Adipocyte (in vitro differentiated cells): ENCODE measurements at places on chromosomes 5 and 9.

- DNase-seq = peak; percentile 48
These were observed 9.6 kb upstream of the IFNE start for GRCh38 chr9:21491756-21492155.

- no peak for DNase-seq
These were observed 383.4 kb downstream of the MLLT3 start for GRCh38 chr9:20238921-20239320.

DNA sequence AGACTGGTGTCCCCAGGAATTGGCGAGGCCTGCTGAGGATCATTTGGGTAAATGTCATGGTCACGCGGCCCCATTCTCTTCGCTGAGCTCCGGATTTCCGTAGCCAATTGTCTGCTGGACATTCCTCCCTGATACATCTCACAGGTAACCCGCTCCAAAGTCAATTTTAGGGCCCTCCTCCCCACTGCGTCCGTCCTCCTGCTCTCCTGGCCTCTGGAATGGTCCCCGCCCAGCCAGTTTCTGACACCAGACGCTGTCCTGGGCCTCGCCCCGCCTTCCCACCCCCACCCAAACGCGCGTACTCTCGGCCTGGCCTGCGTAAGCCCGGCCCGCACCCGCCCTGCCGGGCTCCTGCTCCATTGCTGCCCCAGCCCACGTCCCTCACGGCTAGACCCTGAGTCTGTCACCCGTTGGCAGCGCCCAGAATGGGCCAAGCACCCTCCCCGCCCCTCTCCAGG is 202.0 kb downstream of the AUH start:
- no peak for DNase-seq

- DNase-seq = no peak
These were observed 40.7 kb downstream of the CXXC5 start for GRCh38 chr5:139688751-139689372.

GRCh38 chr9:101636247-101636646 is 41.5 kb upstream of the PPP3R2 start:
- no peak for DNase-seq

- DNase-seq = peak; percentile 88
These were observed 25.6 kb downstream of the GOLGA2 start for GRCh38 chr9:128249908-128250838.

DNA sequence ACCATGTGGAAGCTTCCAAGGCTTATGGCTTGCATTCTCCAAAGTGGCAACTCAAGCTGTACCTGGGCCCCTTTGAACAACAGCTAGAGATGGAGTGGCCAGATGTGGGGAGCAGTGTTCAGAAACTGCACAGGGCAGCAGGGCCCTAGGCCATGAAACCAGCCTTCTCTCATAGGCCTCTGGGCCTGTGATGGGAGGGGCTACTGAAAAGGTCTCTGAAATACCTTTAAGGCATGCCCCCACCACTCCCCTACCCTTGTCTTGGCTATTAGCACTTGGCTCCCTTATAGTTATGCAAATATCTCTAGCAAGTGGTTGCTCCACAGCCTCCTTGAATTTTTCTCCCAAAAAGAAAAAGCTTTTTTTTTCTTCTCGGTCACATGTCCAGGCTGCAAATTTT is 1014.6 kb downstream of the DTWD2 start:
- no peak for DNase-seq

GRCh38 chr5:127671218-127671617 is 22.3 kb downstream of the CTXN3 start:
- DNase-seq = no peak

- no peak for DNase-seq
These were observed 6.7 kb upstream of the PHF2 start for GRCh38 chr9:93569621-93570174.

DNA sequence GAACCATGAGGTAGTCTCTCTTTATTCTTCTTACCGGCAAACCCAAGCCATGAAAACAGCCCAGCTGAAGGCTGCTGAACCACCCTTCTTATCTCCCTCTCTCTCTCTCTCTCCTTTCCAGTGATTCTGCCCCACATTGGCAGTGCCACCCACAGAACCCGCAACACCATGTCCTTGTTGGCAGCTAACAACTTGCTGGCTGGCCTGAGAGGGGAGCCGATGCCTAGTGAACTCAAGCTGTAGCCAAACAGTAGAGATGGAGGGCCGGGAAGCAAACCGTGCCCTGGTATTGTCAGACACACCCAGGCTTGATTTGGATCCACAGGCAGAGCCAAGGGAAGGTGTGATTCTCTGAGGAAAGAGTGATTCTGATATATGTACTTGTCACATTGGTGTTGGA is 14.0 kb downstream of the GRHPR start:
- no peak for DNase-seq

- DNase-seq = peak; percentile 78
These were observed 3.2 kb downstream of the SH3PXD2B start for GRCh38 chr5:172450861-172451695.

DNA sequence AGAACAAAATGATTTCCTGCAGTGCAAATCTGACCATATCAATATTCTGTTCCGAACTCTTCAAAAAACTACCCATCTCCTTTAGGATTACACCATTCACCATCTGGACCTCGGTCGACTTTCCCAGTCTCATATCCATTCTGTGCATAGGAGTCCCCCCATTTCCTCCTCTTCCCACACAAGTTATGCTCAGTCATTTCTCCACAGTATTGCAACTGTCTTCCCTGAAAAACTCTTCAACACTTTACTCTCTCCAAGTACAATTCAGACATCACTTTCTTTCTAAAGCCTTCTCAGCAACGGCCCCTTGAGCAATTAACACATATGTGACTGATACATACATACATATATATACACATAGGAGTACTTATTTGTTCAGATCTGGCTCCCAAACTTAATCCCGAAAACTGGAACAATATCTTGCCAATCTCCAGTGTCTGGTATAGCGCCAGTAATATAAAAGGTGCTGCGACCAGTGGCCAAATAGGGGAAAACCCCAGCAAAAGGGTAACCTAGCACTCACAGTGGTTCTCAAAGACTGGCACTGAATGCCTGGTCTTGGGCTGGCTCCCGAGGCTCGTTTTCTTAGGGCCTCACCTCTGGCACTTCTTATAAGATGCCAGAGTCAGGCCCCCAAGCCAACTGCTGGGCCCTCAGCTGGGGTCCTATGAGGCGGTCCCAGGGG is 629 bp downstream of the ZBTB26 start:
- DNase-seq = no peak

GRCh38 chr9:122364117-122364782 is 6.6 kb upstream of the PTGS1 start:
- DNase-seq = no peak

DNA sequence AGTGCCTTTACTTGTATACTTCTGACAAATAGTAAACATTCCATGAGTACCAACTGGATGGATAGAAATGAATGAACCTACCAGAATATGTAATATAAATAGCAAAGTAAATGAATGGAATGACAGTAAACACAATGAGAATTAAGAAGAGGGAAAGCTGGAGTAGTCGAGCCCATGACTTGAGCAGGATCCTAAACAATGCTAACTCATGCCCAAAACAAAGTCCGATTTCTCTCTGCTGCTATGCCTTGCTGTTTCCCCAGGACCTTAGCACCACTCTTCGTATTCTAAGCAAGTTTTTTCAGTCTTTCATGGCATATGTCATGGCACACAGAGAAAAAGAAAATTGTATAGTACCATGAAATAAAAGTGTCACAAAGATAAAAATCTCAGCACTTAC is 1.8 kb downstream of the XPA start:
- no peak for DNase-seq

DNA sequence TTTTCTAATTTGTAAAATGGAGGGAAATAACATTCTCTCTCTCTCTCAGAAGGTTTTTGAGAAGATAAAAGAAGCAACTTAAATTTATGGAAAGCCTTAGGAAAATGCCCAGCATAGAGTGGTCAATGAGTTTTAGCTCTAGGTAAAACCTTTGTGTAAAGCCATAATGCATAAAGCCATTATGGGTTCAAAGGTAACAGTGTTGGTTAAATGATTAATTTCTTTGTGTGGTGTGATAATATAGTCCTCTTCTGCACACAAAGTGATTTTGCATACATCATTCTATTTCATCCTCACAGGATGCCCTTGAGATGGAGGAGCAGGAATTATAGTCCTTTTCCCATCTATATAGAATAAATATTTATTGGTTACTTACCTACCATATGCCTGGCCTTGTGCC is 602.9 kb downstream of the CSNK1G3 start:
- DNase-seq = no peak

DNA sequence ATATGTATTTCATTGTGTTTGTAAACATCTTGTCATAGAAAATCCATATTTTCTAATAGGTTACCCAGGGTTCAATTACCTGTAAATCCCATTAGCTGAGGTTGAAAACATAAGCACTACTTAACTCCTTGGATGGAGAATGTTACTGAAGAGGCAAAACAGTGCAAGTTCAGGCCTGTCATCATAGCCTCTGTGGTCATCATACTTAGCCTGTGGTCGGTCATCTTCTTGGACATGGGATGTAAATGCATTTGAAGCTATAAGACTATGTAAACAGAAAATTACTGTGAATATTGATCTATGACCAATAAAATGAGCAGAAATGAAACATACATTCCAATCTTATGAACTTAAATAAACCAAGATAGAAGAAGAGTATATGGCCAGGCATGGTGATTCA is 164.7 kb downstream of the CHSY3 start:
- DNase-seq = no peak

DNA sequence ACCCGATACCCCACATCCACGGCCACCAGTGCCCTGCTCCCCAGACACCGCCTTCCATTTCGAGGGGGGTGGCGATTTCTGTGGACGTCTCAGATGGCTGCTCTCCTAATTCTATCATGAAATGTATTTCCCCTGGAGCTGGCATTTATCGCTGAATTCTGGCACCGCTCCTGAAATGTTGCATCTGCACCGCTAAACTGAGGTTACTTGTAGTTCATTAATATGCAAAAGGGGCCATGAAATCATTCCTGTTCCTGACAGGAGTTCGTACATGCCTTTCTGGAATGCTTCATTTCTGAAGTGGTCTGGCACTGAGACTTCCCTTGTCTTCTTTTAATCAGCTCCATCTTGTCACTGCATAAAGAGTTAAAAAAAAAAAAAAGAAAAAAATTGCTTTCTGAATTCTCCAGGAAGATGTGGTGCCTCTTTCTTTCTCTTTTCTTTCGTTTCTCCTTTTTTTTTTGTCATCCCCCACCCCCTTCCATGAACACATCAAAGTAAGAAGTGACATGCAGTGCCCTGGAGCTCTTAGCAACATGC is 97.7 kb upstream of the SMARCA2 start:
- DNase-seq = no peak

GRCh38 chr9:135079018-135079417 is 8.4 kb upstream of the OLFM1 start:
- no peak for DNase-seq

DNA sequence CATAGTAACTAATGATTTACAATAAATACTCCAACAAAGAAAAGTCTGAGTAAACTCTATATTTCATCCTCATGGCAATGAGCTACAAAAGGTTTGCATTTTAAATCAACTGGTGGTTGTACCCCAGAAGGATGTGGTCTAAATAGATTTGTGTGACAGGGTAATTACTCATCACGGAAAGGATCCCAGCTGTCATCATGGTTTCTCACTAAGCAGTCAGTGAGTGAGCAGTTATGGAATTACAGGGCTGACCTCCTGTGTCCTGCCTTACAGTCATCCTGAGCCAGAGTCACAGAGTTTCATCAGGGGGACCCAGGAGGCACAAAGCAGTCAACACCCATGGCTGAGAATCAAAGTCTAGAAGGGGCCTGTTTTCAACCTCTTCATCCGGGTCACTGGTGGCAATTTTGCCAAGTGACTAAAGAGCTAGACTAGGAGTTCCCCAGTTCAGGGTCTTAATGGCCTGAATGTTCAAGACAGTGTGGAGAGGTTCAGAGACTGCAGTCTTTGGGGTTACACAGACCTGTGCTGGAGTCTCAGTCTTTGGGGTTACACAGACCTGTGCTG is 210.7 kb upstream of the SLC24A2 start:
- peak; percentile 59 for DNase-seq

DNA sequence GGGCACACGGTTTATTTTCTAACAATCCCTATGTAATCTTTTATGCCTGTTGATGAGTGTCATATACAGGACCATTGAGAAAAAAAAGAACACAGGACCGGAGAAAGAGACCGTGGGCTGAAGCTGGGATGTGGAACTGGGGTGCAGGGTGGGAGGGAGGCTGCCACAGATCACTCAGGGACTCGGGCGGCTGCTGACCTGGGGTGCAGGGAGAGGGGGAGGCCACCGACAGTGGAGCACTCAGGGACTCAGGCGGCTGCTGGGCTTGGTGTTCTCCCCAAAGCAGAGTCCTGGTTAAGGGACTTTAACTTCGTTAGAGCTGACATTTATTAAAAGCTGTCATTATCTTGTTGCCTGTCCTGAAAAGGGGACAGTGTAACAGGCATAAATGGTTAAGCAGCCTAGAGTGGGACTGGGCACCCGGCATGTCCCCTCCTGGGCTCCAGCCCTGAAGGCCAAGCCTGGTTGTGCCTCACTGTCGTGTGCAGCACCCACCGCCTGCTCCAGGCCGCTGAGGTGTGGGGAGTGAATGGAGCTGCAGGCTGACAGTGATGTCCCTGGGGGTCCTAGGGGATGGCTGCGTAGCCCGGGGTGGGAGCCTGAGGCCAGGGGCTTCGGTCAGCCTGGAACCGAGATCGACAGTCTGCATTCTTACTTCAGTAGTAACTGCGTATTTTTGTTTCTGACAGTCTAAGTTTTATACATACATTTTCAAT is 14.0 kb downstream of the NDUFS6 start:
- no peak for DNase-seq

GRCh38 chr5:95619514-95620029 is 315 bp upstream of the GPR150 start:
- DNase-seq = no peak

GRCh38 chr9:94941211-94941875 is 214.8 kb downstream of the AOPEP start:
- no peak for DNase-seq

GRCh38 chr5:100430268-100431195 is 104.6 kb upstream of the FAM174A start:
- DNase-seq = peak; percentile 72

DNA sequence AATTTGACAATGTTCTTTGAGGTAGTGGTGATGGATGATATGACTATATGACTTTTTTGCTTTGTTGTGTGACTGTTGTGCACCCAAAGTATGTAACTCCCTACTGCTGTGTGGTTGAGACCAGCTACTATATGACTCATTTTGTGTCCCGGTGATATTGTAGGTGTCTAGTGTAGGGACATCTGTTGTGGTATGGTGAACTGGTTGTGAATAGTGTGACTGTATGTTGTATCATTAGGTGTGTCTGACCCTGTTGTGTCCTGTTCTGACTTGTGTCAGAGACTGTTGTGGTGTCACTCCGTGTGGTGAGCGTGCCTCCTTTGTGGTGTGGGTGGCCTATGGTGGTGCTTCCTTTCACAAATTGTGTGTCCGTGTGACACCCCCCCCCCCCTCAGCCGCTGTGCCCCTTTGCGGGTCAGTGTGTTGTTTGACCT is 11.2 kb upstream of the CXXC5 start:
- peak; percentile 52 for DNase-seq

GRCh38 chr9:116952436-116952810 is 265.3 kb downstream of the TRIM32 start:
- no peak for DNase-seq
